Forelimb muscle (tissue), 1 donor: ENCODE measurements at places on chromosomes 3 and 15. TPM values are rescaled to one million over a fixed set of nuclear protein-coding genes. Genes with fewer than 3 reads are reported as not detected.

Gene COL6A6
- 91.6 TPM for polyA plus RNA-seq

- no peak for DNase-seq
These were observed 172.8 kb downstream of the SUCNR1 start for GRCh38 chr3:152046280-152046679.

Gene SRP14
- 295 TPM for polyA plus RNA-seq

Gene IL17RD
- polyA plus RNA-seq: 22.1 TPM

Gene CNTN3
- polyA plus RNA-seq: 4.9 TPM

- DNase-seq: no peak
These were observed 192.6 kb upstream of the RARB start for GRCh38 chr3:25235466-25235865.

GRCh38 chr3:197801891-197802778 lies 11.1 kb downstream of the LRCH3 start:
- DNase-seq: no peak
